Activated CD4-positive, alpha-beta T cell treated with anti-CD3 and anti-CD28 coated beads, Interleukin-2, amount 50 U/mL, for 24 hours (primary cell): ENCODE measurements at places on chromosomes 11 and 22.

DNA sequence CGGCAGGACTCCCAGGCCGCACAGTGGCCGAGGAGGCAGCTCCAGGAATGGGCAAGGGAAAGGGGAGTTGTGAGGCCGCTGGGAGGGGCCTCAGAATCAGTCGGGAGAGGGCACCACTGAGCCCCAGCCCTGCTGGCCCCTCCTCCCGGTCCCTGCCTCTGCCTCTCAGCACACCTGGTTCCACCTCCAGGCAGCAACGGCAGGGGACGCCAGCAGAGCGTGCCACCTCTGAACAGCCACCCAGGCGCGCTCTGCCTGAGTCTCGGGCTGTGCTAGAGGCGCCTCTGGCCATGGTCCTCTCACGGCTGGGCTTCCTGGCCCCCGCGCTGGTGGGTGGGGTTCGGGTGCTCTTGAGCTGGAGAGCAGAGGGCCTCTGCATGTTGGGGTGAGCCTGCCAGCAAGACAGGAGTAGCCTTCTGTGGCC lies 33.0 kb downstream of the MOB2 start:
- DNase-seq: no peak

DNA sequence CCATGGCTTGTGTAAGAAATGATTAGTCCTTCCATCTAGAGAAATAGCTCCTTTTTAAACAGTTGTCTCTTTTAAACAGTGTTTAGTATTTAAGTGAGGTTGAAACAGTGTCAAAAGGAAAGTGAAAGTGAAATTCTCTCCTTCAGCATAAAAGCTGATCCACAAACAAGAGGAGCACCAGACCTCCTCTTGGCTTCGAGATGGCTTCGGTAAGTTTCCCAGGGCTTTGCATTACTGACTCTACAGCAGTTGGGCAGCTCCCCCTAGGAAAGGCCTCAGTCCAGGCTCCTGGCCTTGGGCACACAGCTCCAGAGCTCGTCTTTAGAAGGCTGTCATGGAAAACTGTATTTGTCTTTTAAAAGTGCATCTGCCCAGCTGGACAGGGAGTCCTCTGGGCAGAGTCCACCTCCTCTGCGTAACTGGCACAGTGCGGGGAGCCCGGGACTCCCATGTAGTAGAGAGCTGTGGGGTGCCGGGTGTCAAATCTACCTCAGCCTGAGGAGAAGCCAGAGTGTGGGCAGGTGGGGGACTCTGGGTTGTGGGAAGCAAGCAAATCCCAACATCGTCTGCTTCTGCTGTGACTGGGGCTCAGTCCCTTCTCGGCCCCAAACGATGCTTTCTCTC lies at the start of gene PLAAT4:
Gene PLAAT4, plus strand, starts transcription at position 140 of the 624 bp plus-strand sequence. Its CDS starts 61 bp downstream, at position 201.
- DNase-seq: no peak

DNA sequence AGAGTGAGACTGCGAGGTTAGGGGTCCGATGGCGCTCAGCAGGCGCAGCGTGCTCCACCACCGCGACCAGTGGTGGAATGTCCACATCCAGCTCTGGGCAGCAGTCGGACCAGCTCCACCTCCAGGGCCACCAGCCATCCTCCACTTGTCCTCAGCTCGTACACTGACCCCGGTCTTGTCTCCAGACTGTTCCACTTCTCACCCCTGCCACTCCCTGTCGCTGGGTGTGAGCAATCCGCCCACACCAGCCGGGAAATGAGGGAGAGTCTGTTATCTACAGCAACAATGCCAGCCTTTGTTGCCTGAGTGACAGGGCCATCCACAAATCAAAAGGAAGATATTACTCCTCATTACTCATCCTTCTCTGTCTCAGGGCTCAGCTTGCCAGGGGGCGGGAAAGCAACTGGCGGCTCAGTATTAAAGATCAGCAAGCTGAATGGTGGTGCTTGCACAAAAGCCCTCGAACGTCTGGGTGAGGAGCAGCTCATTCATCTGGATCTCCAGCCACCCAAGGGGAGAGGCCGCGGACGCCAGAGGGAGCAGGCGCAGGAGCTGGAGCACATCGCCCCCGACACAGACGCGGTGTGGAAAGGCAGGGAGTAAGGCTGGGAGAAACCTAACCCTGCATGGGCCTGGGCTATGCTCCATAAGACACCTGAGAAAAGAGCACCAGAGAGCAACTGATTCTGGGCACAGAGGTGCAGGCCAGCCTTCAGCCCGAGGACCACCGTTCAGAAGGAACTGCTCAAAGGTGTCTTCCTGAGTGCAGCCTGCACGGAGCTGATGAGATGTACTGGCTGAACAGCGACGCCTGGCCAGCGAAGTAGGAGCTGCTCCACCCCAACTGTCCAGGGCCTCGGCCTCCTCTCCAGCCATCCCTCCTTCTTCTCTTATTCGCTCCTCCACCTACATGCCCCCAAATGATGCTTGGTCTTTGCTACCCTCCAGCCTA lies 21.9 kb downstream of the IGSF9B start:
- DNase-seq: no peak

GRCh38 chr11:94049351-94049750 lies 28.2 kb downstream of the HEPHL1 start:
- no peak for DNase-seq

GRCh38 chr22:40331706-40332105 lies 14.6 kb upstream of the ADSL start:
- DNase-seq: no peak

DNA sequence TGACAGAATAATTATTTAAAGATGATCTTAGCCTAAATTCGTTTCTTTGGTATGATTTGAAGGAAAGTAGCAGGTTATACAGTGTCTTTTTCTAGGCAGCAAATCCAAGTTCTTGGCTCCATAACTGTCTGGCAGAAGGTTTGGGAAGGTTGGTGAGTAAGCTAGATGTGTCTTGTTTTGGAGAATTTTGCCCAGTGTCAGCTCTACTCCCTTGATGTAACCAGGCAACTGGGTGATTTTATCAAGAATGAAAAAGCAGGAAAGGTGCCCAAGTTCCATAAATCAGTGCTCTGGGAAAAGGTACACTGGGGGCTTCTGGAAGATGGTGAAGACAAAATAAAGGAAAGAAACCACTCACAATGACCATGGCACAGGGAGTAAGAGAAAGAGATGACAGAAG lies 71.5 kb upstream of the USP47 start:
- DNase-seq: no peak

GRCh38 chr11:116513894-116514293 lies 258.9 kb downstream of the BUD13 start:
- DNase-seq: no peak

DNA sequence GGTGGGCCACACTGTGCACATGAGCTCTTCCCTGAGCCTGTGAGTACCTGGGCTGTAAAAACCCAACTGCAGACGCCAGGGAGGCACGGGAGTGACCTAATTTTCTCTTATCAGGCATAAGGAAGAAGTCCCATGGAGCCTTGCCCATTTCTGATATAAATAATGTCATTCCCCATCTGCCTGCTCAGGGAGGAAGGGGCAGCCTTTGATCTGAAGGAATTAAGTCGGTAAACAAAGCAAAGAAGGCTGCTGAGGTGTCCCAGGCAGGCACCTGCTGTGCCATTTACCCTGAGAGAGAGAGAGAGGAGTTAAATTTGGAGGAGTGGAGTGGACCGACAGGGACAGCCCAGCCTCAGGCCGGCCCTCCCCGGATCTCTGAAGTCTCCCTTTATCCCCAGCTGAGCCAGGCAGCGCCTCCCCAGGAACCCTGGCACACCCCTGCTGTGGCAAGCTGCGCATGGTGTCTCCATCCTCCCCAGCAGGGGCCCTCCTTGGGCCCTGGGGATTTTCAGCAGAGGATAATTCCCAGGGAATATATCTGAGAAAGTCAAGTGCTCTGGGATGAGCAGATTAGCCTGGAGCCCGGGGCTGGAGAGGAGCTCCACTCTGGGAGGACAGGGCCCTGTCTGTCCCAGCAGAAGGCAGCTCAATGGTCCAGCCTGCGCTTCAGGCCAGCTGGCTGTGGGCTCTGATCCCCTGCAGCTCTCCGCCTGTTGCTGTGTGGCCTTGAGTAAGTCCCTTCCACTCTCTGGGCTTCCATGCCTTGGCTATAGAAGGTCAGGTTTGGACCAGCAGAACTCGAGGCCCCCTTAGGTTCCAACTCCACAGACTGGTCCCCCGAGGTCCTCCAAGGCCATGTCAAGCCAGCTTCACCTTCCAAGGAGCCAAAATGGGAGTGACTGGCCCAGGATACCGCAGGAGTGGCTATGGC lies 17.5 kb upstream of the CABP7 start:
- DNase-seq: no peak

GRCh38 chr11:118514103-118514502 lies 13.2 kb upstream of the TTC36 start:
- no peak for DNase-seq

- no peak for DNase-seq
These were observed 40.9 kb downstream of the RNF141 start for GRCh38 chr11:10499874-10500601.

DNA sequence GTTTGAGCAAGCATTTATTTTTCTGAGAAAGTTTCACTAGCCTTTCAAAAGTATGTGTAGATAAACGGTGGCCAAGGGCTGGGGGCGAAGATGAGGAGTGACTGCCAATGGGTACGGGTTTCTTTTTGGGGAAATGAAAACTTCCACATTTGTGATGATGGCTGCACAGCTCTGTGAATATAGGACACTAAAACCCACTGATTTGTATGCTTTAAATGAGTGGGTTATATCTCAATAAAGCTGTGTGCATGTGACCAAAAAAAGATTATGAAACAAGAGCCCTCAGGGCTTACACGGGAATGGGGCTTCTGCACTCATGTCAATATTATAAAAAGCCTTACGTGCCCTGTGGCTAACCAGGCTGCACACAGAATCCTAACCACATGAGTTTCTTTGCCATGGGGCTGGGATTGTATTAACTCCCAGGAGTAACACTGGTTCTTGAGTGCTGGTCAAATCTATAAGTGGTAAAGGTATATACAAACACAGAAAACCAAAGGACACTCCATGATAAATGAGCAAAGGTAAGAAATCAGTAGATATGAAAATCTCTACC lies 31.3 kb downstream of the ABCC8 start:
- DNase-seq: no peak

- DNase-seq: no peak
These were observed 21.2 kb downstream of the EHF start for GRCh38 chr11:34642001-34642554.

GRCh38 chr11:72363112-72363511 lies 71.2 kb downstream of the CLPB start:
- no peak for DNase-seq

- DNase-seq: no peak
These were observed 15.4 kb downstream of the FAM83F start for GRCh38 chr22:40009951-40010671.

- DNase-seq: no peak
These were observed 109.8 kb downstream of the EHF start for GRCh38 chr11:34730544-34731295.

GRCh38 chr11:81303038-81303664 lies 1430.5 kb downstream of the FAM181B start:
- DNase-seq: no peak

DNA sequence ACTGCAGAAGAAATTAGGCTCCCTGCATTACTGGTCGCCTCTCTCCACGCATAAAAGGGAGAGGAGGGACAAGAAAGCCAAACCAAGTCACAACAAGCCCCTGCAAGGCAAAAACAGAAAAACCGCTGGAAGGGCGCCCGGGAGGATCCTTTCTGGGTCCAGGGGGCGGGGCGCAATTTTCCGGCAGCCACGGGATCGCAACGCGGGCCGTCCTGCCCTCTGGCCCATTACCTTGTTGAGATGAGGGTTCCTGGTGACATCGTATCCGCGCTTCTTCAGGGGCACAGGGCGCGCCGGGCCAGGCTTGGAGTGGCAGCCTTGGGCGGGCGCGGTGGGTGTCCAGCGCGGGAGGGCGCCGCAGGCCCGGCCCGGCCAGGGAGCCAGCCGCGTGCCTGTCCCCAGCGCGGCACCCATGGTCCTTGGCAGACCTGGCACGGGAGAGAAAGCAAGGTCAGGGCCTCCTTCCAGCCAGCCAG lies 847 bp downstream of the ME3 start:
- no peak for DNase-seq

DNA sequence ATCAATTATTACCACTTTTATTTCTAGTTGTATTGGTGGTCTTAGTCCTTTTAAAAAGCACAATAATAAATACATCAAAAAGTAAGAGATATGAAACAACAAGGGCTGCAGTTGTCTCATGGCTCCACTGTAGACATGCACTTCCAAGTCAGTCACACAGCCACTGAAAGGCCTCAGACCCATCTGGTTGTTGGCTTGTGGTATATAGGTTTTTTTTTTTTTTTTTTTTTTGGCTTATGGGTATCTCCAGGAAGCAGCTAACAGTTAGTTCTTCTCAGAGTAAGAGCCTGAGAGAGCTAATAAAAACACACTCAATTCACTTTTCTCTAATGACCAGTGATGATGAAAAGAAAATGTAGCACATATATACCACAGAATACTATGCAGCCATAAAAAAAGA lies 6.0 kb upstream of the OR52E6 start:
- DNase-seq: no peak

- DNase-seq: no peak
These were observed 112.0 kb downstream of the SHANK2 start for GRCh38 chr11:71140206-71140919.

GRCh38 chr11:48105096-48105990 lies 111.3 kb upstream of the OR4B1 start:
- no peak for DNase-seq

DNA sequence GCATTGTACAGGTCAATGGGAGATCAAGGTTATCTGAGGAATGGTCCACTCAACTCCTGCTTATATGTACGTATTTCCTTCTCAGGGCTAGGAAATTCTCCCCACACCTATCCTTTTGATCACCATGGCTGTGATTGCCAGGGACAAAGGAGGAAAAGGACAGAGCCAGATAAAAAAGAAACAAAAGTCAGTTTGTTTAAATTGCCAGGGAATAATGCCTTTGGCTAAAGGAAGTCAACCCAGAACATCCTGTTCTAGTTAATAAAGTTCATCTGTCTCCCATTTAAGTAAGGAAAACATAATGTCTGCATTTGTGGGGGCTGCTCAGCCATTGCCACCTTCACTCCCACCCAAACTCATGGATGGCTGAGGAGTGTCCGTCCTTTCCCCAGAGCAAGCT lies 124.7 kb downstream of the ME3 start:
- no peak for DNase-seq

DNA sequence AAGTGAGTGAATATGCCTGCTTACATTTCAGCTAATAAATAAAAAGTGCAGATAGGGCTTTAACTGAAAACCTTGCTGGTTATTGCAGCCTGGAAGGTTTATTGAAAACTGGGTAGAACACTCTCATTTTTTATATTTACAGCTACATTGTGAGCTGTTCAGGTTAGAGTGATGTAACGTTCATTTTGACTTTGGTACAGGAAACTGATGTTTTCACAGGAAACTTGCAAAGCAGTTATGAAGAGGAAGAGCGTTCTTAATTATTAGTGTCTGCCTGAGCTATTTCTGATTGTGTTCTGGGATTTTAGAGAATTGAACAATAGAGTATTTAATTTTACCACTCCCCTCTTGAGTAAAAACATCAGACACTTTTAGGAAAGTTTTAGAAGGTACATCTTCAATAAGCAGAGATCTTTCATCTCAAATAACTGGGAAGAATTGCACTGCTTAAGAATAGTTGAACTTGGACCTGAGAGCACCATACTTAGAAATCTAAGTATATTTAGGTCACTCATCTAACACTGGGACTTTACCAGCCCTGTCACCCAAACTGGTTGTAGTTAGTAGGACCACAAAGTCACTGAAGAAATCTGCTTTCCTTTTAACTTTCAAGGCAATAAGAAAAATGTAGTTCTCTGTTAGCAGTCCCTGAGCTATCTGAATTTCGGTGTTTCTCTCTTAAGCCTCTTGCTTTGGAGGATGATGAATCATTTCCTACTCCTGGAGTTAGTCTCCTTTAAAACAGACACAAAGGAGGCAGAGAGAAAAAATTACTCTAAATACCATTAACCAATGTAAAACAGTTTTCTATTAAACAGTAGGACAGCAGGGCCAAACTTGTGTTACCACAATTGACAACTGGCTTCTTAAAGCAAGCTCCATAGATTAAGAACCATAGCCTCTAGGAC lies 128.6 kb upstream of the DDI1 start:
- no peak for DNase-seq

GRCh38 chr11:59891781-59892181 lies 13.2 kb downstream of the OOSP3 start:
- DNase-seq: no peak
